ENCODE measurements at places on chromosomes 3 and 15.

- no peak for DNase-seq
These were observed 1481.5 kb downstream of the OTOL1 start for GRCh38 chr3:162978136-162978535.

DNA sequence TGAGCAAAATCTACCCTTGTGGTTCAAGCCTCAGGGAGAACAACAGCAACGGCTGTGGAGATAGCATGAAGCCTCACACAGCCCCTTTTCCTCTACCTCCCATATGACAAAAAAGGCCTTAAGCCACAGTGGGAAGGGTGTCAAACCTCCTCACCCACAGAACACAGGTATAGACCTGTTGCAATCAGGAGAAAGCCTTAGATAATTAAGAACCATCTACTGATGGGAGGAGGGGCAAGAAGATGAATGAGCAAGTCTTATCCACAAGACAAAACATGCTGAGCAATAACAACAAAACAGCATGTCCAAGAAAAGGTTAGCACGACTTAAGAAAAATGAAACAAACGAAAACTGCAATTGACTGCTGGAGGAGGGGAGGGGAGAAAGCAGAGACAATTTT, 272.9 kb upstream of the BCHE start:
- no peak for DNase-seq

- no peak for DNase-seq
These were observed 22.8 kb downstream of the EHD4 start for GRCh38 chr15:41949401-41950126.

DNA sequence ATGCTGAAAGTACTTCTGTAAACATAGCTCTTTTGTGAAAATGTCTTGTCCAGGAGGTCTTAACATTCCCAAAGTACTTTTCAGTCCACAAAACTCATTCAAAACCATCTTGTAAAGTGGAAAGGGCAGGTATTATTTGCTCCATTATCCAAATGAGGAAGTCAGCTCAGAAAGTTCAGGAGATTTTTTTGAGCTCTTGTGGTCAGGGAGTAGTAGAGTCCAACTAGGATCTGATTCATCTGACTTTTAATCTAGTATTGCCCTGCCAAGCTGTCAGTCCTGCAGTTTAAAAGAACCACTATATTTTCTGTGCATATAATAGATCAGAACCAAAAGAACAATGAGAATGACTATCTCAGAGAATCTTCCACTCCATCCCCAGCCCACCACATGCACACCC, 83.5 kb downstream of the FOXB1 start:
- DNase-seq, result no peak

- no peak for DNase-seq
These were observed 38.0 kb downstream of the FEM1B start for GRCh38 chr15:68315495-68316031.

- no peak for DNase-seq
These were observed 251.7 kb downstream of the GRM7 start for GRCh38 chr3:7112523-7113056.

GRCh38 chr3:46662771-46663551, 30.5 kb downstream of the ALS2CL start:
- no peak for DNase-seq

DNA sequence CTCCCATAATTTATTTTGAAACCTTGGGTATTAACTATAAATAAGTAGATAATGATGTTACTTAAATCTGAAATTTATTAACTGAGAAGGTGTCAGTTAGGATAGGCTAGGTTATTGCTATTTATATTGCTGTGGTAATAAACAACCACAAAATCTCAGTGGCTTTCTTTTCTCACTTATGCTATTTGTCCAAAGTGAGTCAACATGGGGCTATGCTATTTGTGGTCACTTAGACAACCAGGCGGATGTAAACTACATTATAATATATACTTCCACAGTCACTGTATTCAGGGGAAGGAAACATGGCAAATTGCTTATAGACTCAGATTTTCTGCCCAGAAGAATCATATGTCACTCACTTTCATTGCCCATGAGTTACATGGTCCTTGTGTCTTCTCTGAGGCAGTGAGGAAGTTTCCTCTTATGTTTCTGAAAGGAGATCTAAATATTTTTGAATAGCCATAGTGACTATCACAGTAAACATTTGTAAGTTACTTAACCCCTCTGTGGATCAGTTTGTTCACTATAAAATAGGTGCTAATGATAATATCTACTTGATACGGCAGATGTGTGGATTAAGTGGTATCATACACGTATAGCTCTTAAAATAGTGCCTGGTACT, 19.8 kb downstream of the HMG20A start:
- DNase-seq, result no peak

GRCh38 chr3:157336252-157337009, 100.2 kb upstream of the PTX3 start:
- no peak for DNase-seq

- DNase-seq, result no peak
These were observed 171.8 kb upstream of the ROPN1 start for GRCh38 chr3:124163689-124164088.

DNA sequence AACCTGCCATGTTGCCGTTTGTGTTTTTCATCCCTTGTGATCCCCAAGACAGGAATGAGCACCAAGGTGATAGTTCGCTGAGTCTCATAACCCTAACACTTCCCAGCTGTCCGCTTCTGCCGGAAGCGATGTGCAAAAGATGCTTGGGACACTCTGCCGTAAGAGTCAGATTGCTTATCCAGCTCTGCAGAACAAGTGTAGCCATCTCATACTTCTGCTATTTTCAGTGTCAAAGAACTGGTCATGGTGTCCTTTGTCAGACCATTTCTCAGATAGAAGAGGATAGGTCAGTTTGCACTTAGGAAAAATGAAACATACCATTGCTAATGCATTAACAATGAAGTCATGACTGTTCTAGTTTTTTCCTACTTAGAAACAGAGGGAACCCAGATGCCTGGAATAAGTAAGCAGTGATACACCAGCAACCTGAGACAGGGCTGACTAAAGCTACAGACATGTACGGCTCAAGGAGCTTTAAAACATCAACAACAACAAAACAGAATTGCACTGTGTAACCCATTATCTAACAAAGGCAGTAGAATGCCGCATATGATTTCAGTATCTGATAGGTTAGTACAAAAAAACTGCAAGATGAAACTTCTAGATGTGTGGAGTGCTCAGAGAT, 134.0 kb upstream of the IL12A start:
- DNase-seq, result no peak

- peak; percentile 83 for DNase-seq
These were observed 40.1 kb upstream of the TAFA4 start for GRCh38 chr3:68972358-68972979.

GRCh38 chr3:178795349-178795748, 259.1 kb downstream of the KCNMB2 start:
- no peak for DNase-seq

DNA sequence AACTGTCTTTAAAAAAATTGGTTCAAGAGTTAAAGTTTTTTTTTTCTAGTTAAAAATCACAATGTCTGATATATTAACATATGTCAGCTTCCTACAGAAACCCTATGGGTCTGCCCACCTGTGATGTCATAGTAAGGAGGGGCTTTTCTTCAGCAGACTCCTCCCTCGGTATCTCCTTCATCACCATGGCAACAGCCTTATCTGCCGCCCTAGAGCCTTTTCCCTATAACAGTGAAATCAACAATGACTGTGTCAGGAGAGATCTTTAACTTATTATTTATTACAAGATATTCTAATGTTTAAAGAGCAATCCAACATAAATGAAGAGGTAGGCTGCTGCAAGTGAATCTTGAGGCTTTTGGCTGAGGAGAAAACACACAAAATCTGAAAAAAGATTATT, 138.7 kb downstream of the PEX5L start:
- DNase-seq, result peak; percentile 64

- DNase-seq, result no peak
These were observed 428.5 kb upstream of the PROK2 start for GRCh38 chr3:72213296-72214065.

DNA sequence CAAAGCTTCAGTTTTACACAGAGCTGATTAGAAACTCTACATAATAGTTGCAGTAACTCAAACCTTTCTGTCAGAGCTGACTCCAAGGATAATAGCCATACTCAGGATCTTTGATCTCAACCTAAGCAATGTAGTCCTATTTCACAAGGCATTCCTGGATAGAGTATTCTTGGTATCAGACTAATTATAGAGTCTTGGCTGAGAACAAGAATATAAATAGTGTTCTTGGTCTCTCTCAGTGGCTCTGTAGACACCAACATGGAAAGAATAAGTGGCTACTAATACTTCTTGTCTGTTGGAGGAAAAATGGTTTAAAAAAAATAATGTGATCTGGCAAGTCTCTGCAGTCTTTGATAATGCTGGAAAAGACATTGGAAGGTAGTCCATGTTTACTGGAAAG, 55.7 kb downstream of the RIOX2 start:
- no peak for DNase-seq

DNA sequence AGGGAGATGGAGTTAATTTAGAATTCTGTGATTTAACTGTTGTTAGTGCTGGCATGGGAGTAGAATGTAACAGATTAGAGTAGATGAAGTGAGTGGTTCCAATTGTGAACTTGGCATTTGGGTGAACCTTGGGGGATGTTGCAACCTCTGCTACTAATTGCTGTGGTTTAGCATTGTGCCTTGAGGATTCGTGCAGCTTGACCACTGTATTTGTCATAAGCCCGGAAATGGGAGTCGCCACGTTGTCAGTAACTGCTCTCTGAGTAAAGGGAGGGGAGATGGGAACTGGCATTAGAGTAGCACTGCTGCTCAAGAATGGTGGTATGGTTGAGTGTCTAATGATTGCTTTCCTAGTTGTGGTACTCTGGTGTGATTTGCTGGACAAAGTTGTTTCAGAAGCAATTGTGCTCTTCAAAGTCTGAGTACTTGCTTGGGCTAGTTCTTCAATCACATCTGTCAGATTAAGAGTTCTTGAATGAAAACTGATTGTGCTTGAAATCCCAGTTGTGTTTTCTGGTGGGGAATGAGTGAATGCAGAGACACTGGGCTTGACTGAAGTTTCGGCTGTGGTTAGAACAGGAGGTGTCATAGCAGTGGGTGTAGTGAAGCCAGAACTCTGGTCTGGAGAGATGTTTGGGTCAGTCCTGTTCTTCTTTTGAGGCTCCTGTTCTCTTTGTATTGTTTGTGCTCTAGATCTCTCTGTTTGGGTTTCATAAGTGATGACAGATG, 15.4 kb downstream of the IGSF10 start:
- DNase-seq, result no peak
